ENCODE measurements at places on chromosomes 11 and 22.

GRCh38 chr11:20154381-20154780, 5.9 kb downstream of the DBX1 start:
- no peak for DNase-seq

DNA sequence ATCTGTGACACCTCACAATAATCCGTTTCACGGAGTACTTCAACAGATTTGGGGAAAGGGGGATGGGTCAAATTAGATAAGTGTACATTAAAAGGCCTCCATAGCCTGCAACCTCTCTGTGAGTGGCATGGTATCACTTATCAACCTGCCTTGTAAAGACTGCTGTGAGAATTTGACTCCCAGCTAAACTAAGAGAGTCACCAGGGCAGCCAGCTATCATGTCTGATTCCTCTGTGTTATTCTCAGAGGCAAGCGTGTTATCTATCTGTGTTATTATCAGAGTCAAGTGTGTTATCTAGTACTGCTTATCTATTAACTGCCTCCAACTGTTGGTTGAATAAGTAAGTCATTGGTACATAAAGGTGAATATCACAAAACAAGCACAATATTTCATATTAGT, 4.1 kb upstream of the FAM83F start:
- no peak for DNase-seq

- DNase-seq: no peak
These were observed 42.7 kb downstream of the LGR4 start for GRCh38 chr11:27429761-27430393.

GRCh38 chr11:5846701-5847100, 5.0 kb upstream of the OR52E6 start:
- DNase-seq: no peak

DNA sequence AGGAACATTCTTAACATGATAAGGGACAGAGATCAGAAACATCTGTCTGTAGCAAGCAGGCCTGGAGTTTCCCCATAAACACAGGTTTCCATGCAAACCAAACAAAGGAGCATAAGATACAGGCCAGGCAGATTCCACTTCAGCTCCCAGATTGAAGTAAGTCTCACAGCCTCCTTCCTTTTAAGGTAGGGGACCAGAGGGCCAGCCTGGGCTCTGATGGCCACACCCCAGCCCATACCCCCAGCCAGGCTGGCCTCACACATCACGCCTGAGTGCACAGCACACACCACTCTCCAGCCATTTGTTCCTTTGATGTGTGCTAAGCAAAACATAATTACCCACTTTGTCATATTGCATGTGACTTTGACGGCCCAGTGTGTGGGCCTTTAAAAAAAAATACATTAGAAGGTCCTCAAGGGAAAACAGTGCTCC, 518.7 kb downstream of the NTM start:
- peak; percentile 38 for DNase-seq

GRCh38 chr11:9177438-9178091, 86.2 kb upstream of the SCUBE2 start:
- no peak for DNase-seq

- no peak for DNase-seq
These were observed 209.5 kb downstream of the NAV2 start for GRCh38 chr11:19921976-19922688.

DNA sequence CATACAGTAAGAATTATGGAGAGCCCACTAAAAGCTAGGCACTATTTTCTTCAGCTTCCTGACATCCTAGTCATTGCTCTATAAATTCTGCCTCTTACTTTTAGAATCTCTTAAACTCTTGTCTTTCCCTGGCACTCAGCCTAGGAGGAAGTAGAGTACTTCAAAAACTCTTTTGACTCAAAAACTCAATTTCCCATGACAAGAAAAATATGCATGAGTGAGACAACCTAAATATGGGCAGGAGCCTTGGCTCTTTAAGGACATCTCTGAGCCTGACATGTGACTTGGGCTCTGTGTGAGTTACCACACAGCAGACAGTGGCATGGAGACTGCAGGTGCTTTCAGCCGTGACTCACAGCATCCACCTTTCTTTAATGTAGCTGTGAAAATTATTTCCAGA, 97.5 kb upstream of the CCDC179 start:
- no peak for DNase-seq

DNA sequence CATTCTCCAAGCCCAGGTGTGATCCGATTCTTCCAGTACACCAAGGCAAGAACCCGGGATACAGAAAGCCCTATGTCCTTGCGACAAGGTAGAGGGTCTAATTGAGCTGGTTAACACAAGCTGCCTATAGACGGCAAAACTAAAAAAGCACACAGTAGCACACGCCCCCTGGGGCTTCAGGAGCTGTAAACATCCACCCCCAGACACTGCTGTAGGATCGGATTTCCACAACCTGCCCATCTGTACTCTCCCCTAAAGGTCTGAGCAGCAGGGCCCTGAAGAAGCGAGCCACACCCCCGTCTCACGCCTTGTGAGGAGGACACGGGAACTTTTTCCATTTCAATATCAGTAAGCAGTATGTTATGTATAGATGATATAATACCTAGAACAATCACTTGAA, 624.7 kb downstream of the BUD13 start:
- DNase-seq: no peak

GRCh38 chr11:72856551-72857345, 42.5 kb downstream of the ATG16L2 start:
- DNase-seq: peak; percentile 27

GRCh38 chr11:6238902-6239301, at the start of gene CNGA4:
CNGA4 (plus strand) TSS chr11:6239089; CDS start chr11:6239207, 118 bp downstream.
- no peak for DNase-seq

DNA sequence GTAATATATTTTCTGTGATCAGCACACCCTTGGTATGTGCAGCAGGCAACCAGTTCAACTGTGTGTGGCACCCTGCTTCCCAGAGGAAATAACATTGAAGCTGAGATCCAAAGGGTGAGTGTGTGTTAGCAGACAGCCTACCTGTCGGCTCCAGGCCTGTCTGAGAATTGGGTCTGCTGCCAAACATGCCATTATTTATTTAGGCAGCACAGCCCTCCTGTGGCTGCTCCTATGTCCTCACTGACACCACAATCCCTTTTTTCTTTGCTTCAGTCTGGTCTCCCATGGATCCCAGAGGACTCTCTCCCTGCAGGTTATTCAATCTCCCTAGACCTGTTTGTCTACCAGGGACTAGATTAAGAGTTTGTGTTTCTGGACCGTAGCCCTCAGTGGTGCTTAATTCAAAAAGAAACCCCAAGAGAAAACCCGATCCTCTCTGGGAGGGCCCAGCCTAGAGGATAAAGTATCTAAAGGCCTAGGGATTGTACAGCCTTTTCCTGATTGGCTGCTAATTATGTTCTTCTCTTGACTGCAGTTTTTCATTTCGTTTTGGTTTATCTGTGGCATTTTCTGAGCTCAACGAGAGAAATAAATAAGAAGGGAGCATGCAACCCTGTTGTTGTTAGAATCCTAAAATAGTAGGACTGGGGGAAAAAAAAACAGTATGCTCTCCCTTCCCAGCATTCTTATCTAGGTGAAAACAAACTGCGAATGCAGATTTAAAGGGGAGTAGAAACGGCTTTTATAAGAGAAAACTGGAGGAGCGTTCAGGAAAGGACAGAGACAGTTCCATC, 24.1 kb downstream of the KCNE3 start:
- DNase-seq: no peak

GRCh38 chr22:19503869-19504268, 20.3 kb downstream of the CLDN5 start:
- no peak for DNase-seq

DNA sequence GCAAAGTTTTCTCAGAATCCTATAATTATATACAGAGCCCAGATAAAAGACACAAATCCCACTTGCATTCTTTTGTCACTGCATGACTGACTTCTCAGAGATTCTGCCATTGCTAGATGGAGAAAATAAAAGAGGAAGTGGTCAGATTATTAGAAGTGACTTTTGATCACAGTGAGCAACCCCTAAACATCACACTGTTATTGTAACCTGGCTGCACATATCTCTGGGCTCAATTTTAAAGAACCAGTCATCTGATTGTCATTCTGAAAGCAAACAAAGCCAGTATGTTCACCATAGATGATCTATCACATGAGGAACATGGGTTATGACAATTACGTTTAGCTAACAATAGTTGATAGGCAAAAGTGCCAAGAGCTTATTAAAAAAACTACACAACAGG, 47.8 kb downstream of the COPB1 start:
- DNase-seq: no peak

- no peak for DNase-seq
These were observed 82.5 kb upstream of the PICALM start for GRCh38 chr11:86151174-86152005.

- DNase-seq: no peak
These were observed 32.3 kb downstream of the ADAMTS15 start for GRCh38 chr11:130480711-130481140.

DNA sequence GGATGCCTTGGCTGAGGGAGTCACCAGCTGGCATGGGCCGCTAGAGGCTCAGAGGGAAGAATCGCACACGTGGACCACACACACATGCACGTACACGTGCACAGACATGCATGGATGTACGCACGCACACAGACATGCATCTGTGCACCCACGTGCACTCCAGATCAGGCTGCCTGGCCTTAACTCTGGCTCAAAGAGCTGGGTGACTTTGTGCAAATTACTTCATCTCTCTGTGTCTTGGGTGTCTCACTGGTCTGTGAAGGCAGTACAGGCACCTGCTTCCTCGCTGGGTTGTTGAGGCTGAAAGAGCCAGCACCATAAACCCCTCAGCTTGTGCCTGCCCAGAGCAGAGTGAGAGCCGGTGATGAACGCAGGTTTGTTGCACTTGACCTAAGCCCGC, 28.7 kb downstream of the TMPRSS6 start:
- DNase-seq: no peak

DNA sequence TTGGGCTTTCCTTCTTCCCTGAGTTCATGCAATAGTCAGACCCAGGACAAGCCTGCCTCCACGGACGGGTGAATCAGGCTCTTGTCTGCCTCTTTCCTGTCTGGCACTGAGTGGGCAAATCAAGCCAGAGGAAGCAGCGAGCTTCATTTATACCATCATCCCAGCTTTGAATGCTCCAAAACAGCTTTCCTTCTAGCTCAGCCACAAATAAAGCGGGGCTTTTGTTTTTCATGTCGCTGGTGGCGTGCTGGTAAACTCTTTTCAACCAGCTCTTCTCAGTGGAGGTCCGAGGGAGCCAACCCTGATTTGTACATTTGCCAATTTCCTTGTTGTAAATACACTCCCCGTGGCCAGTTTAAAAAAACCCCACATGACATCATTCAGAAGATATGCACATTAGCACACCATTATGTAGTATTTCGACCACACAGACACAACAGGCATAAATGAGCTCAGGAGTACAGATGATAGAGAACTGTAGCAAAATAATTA, 8.6 kb downstream of the C11orf91 start:
- peak; percentile 89 for DNase-seq

- DNase-seq: no peak
These were observed 360.0 kb downstream of the OPCML start for GRCh38 chr11:133172349-133172748.

- DNase-seq: no peak
These were observed 7.0 kb downstream of the OR9G1 start for GRCh38 chr11:56705784-56706396.

- DNase-seq: no peak
These were observed 34.5 kb upstream of the PARVG start for GRCh38 chr22:44146088-44146861.
